ENCODE measurements at places on chromosomes 3 and 15. TPM values are rescaled to one million over a fixed set of nuclear protein-coding genes. Genes with fewer than 3 reads are reported as not detected.

- DNase-seq: no peak
Measured at GRCh38 chr15:96328181-96328876, 2.2 kb upstream of the NR2F2 start.

GRCh38 chr15:92492551-92493115 is 99.0 kb downstream of the ST8SIA2 start:
- no peak for DNase-seq

DNA sequence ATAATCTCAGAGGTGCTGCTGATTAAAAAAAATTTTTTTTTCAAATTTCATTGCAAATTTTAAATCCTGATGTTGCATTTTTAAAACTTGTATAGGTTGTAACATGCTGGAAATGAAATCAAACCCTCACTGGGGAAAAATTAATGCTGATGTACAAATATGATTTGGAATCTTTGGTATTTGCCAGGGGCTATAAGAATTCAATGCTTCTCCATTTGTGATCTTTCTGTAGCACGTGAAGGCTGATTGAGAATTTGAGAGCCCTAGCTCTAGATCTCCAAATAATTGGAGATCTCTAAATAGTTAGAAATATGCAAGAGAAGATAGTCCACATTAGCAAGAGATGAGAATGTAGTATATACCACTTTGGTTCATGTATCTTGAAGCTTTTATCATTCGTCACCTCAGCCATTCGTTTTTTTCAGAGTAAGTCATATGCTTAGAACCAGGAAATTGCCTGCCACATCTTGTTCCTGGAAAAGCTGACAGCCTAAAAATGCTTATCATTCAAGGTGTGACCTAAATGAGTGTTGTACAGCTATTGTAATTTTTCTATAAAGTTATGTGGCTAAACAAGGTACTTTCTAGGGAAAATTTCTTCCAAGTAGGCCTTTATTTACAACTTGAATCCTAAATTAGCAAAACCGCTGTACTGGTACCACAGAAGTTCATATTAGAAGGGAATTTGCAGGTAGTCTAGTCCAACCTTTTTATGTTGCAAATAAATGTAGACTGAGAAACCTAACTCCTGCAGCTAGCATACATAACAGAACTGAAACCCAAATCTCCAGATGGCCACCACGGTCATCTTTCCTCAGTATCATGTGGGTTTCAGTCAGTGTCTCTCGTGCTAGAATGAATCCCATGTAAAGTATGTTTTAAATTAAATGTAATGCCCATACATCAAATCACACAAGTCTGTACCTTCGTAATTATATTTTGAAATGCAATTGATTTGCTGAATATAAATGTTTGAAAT is 48.5 kb downstream of the FNDC3B start:
- DNase-seq: no peak

DNA sequence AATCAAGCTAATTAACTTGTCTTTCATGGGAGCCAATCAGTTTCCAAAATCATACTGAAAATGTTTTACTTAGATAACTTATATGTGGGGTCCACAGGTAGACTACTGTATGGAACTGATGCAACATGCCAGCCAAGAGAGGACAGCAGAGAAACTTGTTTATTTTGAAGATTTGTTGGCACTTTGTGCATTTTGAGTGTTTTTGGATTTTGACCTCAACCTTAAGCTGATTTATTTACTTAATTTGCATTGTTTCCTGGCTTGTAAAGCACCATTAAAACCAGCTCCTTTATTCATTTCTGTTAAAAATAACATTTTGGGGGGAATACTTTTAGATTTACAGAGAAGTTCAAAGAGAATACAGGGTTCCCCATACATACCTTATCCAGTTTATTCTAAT is 166.6 kb downstream of the MCTP2 start:
- no peak for DNase-seq

GRCh38 chr3:46114323-46114988 is 87.2 kb upstream of the XCR1 start:
- DNase-seq: peak; percentile 33

- peak; percentile 1 for DNase-seq
Measured at GRCh38 chr3:138448631-138449030, 14.2 kb downstream of the ESYT3 start.

DNA sequence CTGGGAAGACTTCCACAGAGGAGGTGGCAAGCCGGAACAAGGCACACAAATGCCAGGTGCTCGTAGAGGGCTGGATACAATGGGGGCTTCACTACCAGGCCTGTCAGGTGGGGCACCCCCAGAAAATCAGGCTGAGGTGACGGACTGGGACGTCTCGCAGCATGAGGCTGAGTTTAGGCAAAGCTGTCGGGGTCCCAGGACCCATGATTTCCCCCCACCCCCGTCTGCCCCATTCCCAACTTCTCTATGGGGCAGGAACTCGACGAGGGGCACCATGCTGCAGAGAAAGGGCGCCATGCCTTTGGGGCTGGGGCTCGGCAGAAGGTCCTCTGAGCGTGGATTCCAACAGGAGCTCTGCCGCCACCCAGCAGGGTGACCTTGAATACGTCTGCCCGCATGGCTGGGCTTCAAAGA is 65.7 kb upstream of the HES1 start:
- no peak for DNase-seq

- DNase-seq: no peak
Measured at GRCh38 chr15:85318048-85318731, 62.2 kb upstream of the AKAP13 start.

DNA sequence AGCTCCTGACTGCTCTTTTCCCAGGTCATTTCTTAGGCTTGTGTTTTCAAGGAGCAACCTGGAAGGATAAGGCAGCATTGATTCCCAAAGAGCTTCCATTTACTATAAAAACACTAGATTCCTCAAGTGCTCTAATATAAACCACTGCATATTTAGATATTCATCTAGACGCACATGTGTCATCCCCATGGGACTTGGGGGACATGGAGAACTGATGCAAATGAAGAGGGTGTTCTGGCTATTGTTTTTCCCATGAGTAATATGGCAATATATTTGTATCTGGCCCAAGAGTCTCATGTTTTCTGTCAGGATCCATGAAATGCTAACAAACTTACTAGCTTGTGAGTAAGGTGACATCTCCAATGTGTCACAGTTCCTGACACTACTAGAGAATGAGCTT is 31.3 kb downstream of the HACD2 start:
- no peak for DNase-seq

DNA sequence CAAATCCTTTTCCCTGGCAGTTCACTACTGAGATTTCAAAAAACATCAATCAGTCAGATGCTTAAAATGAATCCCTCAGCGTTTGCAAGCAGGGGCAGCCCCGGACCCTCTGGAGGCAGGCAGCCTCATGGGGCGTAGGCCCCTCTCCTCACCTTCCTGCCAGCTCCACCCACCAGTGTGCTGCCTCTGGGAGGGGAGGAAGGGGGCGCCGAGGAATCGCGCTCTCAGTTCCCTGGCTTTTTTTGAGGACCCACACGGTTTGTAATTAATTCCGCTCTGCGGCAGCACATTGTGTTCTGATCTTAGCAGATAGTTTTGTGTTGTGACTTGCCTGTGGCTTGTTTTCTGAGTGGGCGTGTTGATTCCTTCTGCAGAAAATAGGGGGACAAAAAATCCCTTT is 159.9 kb downstream of the KLF13 start:
- DNase-seq: no peak

- no peak for DNase-seq
Measured at GRCh38 chr3:41915353-41915752, 46.5 kb downstream of the ULK4 start.

GRCh38 chr15:80432345-80432702 is 28.1 kb downstream of the ARNT2 start:
- DNase-seq: no peak

BSN gene
- total RNA-seq: 0.51 TPM

TP63 gene
- total RNA-seq: not detected

LINGO1 gene
- total RNA-seq: 8.4 TPM

GMPPB gene
- total RNA-seq: 21.5 TPM

SEMA3F gene
- 12.6 TPM for total RNA-seq
